ENCODE measurements at places on chromosomes 3 and 15.

DNA sequence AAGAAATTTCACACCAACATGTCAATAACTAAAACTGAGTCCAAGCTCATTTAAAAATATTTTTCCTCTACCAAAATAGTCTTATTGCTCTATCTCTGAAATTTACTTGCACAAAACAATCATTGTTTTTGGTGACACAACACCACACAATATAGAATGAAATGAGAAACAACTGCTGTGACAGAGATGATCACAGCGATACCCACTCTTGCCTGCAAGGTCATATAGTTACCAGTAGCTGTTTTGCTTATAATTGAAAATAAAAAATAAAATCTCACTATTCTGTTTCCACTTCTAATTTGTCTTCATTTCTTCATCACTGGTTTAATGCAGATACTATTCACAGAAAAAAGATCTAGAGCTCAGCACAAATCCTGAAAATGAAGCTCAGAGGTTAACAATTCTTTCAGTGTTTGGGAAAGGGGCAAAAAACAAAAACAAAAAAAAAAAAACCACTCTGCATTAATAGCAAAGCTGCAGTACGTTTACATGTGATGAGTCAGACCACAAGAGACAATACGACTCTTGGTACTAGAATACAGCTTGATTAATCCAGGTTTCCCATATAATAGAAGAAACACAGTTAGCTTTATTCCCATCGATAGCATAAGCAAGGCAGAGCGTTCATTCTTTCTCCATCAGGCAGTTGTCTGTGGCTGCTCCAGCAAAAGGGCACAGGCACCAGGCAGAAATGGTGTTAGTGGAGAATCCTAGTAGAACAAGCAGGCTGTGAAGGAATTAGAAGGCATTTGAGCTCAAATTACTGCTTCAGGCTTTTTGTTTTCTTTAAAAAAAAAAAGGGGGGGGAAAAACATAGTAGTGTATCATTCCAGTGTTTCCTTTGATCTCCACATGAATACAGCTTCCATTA, 773 bp downstream of the ANKRD28 start:
- no peak for DNase-seq
- no peaks in the 10 kb centered on the region for H3K27me3 ChIP-seq
- peak overlapping the region; percentile 93 for H3K27ac ChIP-seq
- no peak overlapping the region for H3K4me3 ChIP-seq

GRCh38 chr15:43286074-43286473, 19.3 kb upstream of the TGM5 start:
- DNase-seq, result no peak
- H3K4me1 ChIP-seq, result peaks cover 43% of the 10 kb centered on the region
- no peak overlapping the region for H3K4me3 ChIP-seq
- H3K27ac ChIP-seq, result no peak overlapping the region
- no peaks in the 10 kb centered on the region for H3K36me3 ChIP-seq

DNA sequence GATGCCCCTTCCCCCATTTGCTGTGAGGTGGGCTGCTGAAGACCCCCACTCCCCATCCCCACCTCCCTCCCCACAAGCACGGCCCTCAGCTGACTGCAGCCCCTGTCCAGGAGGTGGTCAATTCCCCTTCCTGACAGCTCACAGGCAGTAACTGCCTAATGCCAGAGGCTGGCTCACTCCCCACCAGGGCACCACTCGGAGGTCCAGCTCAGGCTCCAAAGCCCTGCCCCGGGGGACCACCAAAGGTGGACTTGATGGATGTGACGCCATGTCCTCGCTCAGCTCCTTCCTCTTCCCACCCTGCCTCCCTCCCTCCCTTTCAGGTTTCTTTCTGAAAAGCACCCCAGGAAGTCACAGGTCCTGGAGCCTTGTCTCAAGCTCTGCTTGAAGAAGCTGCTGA, 82.8 kb downstream of the MEGF11 start:
- H3K27me3 ChIP-seq, result peaks cover 3% of the 10 kb centered on the region
- no peak overlapping the region for H3K27ac ChIP-seq
- DNase-seq, result no peak
- no peak overlapping the region for H3K4me3 ChIP-seq

GRCh38 chr3:158352551-158352950, 218.4 kb upstream of the MLF1 start:
- H3K27ac ChIP-seq, result no peak overlapping the region
- no peaks in the 10 kb centered on the region for H3K27me3 ChIP-seq
- H3K36me3 ChIP-seq, result no peaks in the 10 kb centered on the region
- H3K4me1 ChIP-seq, result no peaks in the 10 kb centered on the region
- no peak for DNase-seq

DNA sequence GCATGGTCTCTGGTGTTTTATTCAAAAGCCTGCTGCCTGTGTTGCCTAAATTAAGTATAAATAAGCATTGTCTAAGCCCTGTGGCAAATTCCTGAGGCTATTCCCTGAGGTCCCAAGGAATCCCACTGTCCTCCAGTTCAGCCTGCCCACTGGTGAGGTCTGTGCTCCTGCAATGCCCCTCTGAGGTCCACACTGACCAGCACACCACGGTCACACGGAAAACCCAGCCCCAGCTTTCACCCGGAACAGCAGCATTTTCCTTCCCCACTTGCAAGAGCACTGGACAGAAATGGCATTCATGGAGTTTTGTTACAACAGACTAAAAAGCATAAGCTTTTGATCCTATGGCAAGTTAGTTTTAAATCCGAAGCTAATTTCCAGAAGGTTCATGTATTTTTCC, 234.0 kb downstream of the KLF13 start:
- peaks cover 1% of the 10 kb centered on the region for H3K27me3 ChIP-seq
- no peaks in the 10 kb centered on the region for H3K36me3 ChIP-seq
- no peak overlapping the region for H3K4me3 ChIP-seq
- DNase-seq, result no peak
- H3K4me1 ChIP-seq, result no peaks in the 10 kb centered on the region
- H3K27ac ChIP-seq, result no peak overlapping the region

DNA sequence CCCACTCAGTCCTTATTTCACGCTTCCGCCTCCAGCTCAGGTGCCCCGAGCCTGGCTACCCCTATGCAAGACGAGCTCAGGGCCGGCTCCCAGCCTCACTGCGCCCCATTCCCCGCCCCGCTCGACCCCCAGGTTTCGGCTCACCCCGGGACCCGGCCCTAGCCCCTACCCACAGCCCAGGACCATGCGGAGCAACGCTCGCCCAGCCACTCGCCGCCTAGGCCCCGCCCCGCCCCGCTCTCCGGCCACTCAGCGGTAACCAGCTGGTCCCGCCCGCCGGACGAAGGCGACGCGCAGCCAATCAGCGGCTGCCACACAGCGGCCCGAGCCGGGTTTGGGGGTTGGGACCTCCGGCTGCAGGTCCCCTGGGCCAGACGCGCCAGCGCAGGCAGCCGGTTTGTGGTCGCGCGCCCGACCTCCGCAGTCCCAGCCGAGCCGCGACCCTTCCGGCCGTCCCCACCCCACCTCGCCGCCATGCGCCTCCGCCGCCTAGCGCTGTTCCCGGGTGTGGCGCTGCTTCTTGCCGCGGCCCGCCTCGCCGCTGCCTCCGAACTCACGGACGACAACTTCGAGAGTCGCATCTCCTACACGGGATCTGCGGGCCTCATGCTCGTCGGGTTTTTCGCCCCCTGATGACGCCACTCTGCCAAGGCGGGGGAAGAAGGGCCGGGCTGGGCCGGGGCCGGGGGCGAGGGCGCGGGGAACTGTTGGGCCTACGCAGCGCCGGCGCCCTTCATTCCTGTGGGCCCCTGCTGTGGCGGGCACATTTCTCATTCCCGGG, at the start of gene CATSPER2:
Gene CATSPER2, minus strand, starts transcription at position 196 of the 781 bp plus-strand sequence. CDS start 783 bp downstream, outside the sequence.
- no peaks in the 10 kb centered on the region for H3K27me3 ChIP-seq
- DNase-seq, result no peak
- H3K27ac ChIP-seq, result peak within 1 kb of the TSS; percentile 32
